ENCODE measurements at places on chromosomes 3 and 15.

DNA sequence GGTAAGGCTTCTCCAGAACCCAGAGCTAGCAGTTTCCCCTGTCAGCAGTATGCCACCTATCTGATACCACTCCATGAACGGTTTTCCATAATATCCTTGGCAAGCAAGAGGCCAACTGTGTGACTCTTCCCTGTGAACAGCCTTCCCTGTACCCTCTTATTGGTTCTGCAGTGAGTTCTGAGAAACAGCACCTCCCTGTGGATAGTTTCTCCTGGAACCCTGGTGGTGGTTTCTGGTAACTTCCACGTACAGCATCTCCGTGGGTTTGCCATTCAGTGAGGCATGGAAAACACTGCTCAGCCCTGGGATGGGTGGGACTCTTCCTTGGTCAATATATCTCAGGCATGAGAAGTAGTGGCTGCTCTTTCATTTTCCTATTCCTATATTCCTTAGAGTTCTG, 19.4 kb upstream of the SERPINI2 start:
- no peak for DNase-seq

DNA sequence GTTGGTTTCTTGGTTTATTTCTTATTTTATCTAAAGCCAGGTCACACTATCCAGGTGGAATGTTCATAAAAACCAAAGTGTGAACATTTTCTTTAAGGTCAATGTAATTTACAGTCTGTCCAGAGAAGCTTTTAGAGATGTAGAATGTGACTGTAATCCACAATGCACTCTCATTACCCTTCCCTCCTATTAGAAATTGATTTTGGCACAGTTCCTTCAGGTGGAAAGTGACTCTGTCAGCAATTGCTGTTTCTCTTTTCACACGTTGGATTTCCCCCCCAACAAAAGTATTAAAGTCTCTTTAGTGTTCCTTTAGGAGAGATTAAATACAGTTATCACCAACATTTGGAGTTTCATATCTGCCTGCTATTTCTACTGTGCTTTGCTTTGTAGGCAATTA, 31.6 kb upstream of the COPB2 start:
- no peak for DNase-seq

GRCh38 chr3:113556316-113556945, 24.1 kb downstream of the SIDT1 start:
- DNase-seq: no peak

GRCh38 chr3:61173676-61174075, 77.6 kb downstream of the FHIT start:
- no peak for DNase-seq

GRCh38 chr3:7637694-7638093, 776.8 kb downstream of the GRM7 start:
- no peak for DNase-seq

- no peak for DNase-seq
These were observed 18.9 kb downstream of the SRGAP3 start for GRCh38 chr3:9230596-9230995.

Measured in B cell (primary cell).